ENCODE measurements at places on chromosomes 7 and 10. TPM values are rescaled to one million over a fixed set of nuclear protein-coding genes. Genes with fewer than 3 reads are reported as not detected.
A peak's percentile ranks its signal among the peaks of the same experiment; 100 is the strongest.

Gene ZNF425
- total RNA-seq = 3.4 TPM

Gene OR9A2
- 0.18 TPM for total RNA-seq

GRCh38 chr10:115963848-115964247 lies 309.2 kb downstream of the GFRA1 start:
- no peak overlapping the region for H3K4me3 ChIP-seq
- no peaks in the 10 kb centered on the region for H3K4me1 ChIP-seq
- H3K27ac ChIP-seq = no peak overlapping the region
- no peaks in the 10 kb centered on the region for H3K27me3 ChIP-seq

GRCh38 chr10:121899727-121900126 lies 28.1 kb downstream of the ATE1 start:
- peaks cover 22% of the 10 kb centered on the region for H3K36me3 ChIP-seq
- H3K27me3 ChIP-seq = no peaks in the 10 kb centered on the region
- no peak overlapping the region for H3K27ac ChIP-seq
- no peaks in the 10 kb centered on the region for H3K4me1 ChIP-seq
- no peak overlapping the region for H3K4me3 ChIP-seq

DNA sequence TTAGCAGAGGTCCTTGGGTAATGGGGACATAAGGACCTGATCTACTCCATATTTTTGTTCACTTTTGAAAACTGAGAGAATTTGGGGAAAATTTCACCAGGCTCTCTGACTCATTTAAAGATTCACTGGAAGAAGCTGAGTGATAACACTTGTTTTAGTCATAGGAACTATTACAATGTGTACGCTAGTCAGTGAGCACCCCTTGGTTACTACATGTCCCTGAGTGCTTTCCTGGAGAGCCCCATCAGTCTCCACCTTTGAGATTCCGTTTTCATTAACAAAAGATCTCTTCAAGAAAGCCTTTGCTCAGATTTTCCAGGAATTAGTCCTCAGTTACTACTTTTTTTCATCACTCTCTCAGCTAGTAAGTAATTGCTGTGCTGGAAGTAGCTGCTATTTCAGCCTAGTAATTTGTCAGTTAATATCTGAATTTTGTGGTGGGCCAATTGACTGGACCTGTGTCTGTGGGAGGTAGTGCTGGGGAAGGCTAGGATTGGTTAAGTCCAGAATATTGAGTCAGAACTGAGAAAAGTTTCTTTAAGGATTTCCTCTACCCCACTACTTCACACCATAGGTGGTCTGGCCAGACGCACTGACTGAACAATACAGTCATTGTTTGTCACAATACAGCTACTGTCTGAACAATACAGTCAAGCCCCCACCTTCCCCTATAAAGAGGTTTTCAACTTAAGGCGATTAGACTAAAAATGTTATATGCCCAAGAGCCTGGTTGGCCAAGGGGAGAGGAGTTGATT lies 235.0 kb downstream of the CCDC7 start:
- no peak for DNase-seq
- H3K4me3 ChIP-seq = no peak overlapping the region
- H3K27me3 ChIP-seq = no peaks in the 10 kb centered on the region
- H3K36me3 ChIP-seq = no peaks in the 10 kb centered on the region

DNA sequence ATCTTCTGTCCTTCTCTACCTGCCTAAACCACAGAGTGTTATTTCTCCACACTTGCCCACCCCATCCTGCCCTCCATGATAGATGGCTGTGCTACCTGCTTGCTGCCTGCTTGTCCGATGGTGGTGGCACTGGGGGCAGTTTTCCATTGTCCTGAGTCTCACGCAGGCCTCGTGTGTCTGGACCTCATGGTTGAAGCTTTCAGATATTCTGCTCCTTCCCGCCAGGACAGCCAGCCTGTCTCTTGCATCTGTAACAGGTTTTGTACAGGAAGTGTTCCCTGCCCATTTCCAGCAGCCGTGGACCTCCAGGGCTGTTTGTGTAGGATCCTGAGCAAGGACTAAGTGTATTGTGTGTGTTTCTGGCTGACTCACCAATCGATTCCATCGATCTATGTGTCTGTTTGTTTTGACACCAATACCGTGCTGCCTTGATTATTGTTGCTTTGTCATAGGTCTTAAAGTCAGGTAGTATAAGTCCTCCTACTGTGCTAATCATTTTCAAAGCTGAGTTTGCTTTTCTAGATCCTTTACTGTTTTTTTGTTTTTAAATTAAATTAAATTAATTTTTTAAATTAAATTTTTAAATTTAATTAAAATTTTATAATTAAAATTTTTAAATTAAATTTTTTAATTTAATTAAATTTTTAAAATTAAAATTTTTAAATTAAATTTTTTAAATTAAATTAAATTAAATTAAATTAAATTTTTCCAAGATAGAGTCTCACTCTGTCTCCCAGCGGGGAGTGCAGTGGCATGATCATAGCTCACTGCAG lies 8.5 kb downstream of the IL15RA start:
- H3K4me3 ChIP-seq = no peak overlapping the region
- no peaks in the 10 kb centered on the region for H3K36me3 ChIP-seq
- DNase-seq = no peak
- H3K27me3 ChIP-seq = peaks cover 2% of the 10 kb centered on the region

GRCh38 chr10:112815269-112816032 lies 134.6 kb upstream of the TCF7L2 start:
- H3K36me3 ChIP-seq = peaks cover 10% of the 10 kb centered on the region
- peaks cover 24% of the 10 kb centered on the region for H3K4me1 ChIP-seq
- H3K27ac ChIP-seq = peak overlapping the region; percentile 65
- DNase-seq = no peak

- no peak overlapping the region for H3K27ac ChIP-seq
- H3K4me1 ChIP-seq = no peaks in the 10 kb centered on the region
Measured at GRCh38 chr7:67917437-67917755, 920.8 kb downstream of the TYW1 start.
